ENCODE measurements at places on chromosomes 16 and 17.

GRCh38 chr17:60165223-60165622, 15.4 kb downstream of the CA4 start:
- DNase-seq: no peak

DNA sequence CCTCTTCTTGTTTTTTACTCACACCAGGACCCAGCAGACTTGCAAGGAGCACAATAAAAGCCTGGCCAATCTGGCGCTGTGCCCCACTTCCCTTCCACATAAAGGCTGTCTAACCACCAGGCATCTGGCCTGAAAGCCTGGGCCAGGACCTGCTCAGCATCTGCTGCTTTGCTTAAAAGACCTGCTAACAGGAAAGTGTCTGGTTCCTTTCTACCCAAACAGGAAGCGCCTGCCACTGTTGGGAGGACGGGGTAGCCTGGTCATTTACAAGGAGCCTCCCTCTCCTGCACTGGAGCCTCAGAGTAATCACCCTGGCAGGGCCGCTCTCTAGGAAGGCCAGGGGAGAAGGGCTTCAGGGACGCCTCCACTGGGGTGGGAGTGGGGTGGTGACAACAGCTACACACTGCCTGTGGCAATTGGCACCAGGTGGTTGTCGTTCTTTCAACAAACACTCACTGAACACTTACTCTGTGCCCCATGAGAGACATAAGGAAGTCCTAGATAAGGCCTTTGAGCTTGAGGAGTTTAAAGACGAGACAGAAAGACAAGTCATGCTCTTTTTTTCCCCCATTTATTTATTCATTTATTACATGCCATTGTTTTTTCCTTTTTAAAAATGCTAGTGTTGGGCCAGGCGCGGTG, 6.3 kb upstream of the MMP28 start:
- DNase-seq: peak; percentile 11

GRCh38 chr17:9765322-9765721, 26.1 kb downstream of the DHRS7C start:
- no peak for DNase-seq

GRCh38 chr16:17342031-17342430, 128.7 kb downstream of the XYLT1 start:
- DNase-seq: no peak

- no peak for DNase-seq
Observed at GRCh38 chr16:68486502-68487202, 38.3 kb upstream of the SMPD3 start.

GRCh38 chr16:75263963-75264445, 12.6 kb upstream of the BCAR1 start:
- no peak for DNase-seq

GRCh38 chr16:84599521-84600202, 18.2 kb downstream of the COTL1 start:
- no peak for DNase-seq

DNA sequence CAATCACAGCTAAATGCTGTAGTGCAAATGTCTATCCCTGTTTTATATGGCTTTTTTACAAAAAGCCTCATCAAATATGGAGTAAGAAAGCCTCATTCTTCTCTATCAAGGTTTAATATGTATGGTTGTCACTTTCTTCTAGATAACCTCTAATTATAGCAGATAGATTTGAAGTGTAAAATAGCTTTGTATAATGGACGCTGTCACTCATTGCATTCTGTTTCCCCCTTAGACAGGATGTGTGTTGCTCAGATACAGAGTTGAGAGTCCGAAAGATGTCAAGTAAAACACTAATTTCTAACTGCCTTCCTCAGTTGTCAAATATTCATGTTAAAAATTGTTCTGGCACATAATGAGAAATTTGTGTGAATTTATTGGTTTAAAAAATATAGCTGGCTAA, 88.0 kb downstream of the NLK start:
- DNase-seq: no peak

- no peak for DNase-seq
Observed at GRCh38 chr16:51707666-51708065, 556.6 kb upstream of the SALL1 start.

DNA sequence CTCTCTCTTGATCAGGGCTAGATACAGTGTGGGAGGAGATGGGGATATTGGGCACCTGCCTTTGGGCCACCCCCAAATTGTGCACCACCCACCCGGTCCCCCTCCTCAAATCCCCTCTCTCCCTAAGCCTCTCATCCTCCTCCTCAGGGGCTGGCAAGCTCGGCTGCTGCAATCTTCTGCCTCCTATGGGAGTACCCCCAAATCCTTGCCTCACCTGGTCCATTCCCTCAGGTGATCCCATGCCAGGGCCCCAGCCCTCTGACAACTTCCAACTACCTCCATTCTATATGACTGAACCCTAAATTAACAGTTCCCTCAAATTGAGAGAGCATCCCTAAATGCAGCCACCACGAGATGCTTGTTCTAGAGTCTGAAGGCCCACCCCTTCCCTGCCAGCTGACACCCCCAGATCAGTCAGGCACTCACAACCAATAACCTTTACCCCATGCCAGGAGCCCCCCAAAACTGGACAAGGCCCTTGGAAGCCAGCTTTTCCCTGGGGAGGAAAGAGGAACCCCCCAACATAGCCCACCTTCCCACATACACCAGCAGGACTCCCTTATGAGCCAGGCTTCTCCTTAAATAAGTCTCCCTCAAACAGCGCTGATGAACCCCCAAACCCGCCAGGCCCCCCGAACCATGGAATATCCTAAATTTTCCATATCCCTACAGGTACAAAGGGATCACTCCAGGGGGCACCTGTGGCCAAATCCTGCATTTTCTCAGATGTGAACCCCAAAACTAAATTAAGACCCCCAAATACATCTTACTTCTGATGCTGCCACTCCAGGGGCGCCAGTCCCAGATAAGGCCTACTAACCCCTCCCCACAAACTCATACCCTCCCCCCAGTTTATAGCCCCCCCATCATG, 3.2 kb downstream of the DLG4 start:
- no peak for DNase-seq

- no peak for DNase-seq
Observed at GRCh38 chr16:386641-387156, 4.9 kb upstream of the PGAP6 start.

- DNase-seq: no peak
Observed at GRCh38 chr16:74982256-74982655, 2.7 kb downstream of the WDR59 start.

DNA sequence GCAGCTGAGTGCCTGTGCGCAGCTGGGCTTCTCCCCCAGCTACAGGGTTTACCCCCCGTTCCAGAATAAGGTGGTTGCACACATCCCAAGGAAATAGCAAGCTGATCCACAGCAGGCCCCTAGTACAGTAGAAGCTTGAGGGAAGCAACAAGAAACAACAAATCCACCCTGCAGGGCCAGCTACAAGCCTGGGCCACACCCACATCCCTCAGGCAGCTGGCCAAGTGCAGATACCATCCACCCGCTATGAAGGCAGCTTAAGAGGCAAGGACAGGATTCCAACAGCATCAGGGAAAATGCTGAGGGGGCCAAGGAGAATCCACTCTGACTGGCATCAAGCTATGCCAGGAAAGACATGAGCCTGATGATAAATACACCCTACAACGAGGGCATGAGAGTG, 66.9 kb upstream of the RCVRN start:
- no peak for DNase-seq

DNA sequence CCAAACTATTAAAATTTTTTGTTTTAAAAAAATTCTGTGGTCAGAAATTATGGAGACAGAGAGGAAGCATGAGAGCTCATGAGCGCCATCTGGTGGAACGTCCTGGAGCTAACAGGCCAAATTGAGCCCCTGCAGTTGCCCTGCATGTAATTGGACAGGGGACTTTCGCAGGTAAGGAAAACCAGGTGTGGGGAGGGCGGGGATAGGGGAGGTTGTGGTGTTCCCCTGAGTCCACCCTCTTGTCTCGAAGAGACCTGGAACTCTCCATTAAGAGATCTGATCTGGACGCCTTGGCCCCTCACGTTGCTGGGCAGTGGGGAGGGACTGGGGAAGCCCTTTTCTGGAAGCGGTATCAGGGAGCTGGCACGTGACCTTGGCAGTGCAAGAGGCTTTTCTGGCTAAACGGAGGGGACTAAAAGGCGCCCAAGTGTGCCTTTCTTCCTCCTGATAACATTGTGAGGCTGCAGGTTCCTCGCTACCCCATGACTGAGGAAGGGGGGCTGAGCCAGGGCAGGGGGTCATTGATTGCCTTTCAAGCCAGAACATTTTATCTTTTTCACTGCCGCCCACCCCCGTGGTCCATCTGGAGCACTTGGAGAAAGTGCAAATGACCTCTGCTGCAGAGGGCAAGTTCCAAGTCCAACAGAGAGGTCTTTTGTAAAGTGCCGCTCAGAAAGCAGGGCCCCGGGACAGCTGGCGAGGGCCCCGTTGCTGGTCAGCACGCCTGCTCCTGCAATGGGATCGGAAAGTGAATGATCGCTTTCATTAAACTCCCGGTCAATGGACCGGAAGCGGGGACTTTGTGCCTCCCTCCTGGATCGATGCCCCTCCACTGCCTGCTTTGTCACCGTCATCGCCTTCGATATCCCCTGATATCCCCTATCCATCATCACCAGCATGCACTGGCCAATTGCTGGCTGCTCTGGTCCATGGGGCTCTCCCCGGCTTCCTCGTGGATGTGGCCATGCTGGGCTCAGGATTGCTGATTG, 18.4 kb downstream of the PDILT start:
- no peak for DNase-seq

GRCh38 chr17:78271419-78272170, 40.2 kb downstream of the TMEM235 start:
- no peak for DNase-seq

DNA sequence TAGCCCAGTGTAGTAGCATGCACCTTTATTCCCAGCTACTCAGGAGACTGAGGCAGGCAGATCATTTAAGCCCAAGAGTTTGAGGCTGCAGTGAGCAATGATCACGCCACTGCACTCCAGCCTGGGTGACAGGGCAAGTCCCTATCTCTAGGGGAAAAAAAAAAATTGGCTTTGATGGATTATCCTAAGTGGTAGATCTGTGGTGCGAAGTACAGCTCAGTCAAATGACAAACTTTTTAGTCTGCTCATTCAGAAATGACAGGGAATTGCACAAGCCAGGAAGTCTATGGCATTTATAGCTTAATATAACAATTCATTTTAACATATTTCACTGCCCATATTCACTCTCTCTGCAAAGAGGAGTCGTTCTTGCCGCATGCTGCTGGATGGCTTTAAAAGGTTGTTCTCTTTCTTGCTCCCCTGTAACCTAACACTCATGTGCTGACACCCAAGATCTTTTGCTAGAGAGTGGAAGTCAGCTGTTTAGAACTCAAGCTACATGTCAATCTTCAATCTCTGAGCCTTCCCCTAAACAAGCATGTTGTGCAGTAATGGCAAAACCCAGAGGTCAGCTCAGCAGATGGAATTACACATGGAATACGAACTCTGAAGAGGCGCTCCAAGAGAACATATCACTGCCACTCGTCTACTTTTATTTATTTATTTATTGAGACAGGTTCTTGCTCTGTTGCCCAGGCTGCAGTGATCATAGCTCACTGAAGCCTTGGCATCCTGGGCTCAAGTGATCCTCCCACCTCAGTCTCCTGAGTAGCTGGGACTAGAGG, 32.8 kb downstream of the RNF157 start:
- no peak for DNase-seq

- no peak for DNase-seq
Observed at GRCh38 chr17:76079956-76080767, 1.2 kb downstream of the ZACN start.

DNA sequence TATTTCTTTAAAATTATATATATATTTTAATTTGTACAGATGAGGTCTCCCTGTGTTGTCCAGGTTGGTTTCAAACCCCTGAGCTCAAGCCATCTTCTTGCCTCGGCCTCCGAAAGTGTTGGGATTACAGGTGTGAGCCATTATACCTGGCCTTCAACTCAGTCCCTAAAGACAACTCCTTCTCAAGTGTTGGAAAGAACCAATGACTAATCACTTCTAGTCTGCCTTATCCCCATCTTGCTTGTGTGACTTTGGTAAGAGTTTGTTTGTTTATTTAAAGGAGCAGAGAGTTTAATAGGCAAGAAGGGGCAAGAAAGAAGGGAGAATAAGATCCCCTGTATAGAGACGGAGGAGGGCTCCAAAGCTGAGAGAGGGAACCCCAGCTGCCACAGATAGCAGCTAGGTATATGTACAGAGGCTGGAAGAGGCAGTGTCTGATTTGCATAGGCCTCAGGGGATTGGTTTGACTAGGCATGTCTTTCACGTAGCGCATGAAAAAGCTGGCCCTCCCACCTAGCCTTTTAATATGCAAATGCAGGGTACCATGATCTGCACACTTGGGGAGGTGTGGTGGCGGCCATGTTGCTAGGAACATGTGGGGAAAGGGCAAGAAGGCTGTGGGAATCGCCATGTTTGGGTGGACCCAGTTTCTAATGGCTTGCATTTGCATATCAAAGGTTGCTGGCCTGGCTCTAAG, 21.5 kb downstream of the ABCC1 start:
- DNase-seq: no peak

DNA sequence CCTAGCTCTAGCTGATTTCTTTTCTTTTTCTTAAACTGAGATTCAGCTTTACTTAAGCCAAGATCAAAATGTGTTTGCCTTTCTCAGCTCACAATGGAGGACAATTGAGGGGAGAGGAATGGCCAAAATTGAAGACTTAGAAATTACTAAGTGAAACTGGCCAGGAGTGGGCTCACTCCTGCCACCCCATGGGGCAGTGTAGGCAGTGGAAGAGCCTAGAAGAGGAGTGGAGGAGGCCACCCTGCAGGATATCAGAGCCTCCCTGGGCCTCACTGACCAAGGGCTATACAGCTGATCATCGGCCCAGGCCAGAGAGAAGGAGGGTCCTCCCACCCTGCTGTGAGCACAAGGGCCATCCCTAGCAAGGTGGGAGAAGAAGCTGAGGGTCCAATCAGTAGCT, 119.8 kb downstream of the CCT6B start:
- no peak for DNase-seq

GRCh38 chr17:49993423-49994060, 1.5 kb downstream of the DLX3 start:
- DNase-seq: no peak

GRCh38 chr16:83781-84615, 6.0 kb downstream of the MPG start:
- no peak for DNase-seq

- no peak for DNase-seq
Observed at GRCh38 chr17:13671341-13671740, 69.6 kb upstream of the HS3ST3A1 start.

GRCh38 chr16:4682616-4683254, 10.6 kb upstream of the NUDT16L1 start:
- DNase-seq: no peak

DNA sequence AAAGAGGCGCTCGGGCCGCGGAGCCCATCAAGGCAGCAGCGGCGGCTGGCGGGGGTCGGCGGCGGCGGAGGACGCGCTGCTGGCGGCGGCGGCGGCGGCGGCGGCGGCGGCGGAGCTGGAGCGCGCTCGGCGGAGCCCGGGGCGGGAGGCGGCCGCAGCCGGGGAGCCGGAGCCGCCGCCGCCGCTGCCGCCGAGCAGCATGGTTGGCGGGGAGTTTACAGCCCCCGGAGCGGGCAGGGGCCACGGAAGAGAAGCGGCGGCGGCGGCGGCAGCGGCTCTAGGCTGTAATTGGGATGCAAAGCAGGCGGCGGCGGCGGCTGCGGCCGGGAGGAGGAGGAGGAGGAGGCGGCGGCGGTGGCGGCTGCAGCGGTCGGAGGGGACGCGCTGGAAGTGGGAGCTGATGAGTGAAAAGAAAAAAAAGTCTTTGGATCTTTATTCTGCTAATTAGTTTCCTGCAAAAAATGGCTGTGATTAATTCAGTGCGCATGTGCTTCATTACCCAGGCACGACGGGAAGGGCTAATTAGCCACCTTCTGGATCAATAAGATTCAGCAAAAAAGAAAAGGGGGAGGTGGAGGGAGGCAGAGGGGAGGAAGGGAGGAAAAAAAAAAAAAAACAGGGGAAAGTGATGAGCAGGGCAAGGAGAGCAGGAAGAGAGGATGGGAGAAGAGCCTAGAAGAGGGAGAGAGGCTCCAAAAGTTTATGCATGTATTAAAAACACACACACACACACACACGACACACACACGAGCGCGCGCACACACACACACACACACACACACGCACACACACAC, 10.9 kb upstream of the ZFHX3 start:
- DNase-seq: no peak

Data from NCI-H524 treated with DMSO at 0.1 percent for 48 hours (cell line).